ENCODE measurements at places on chromosomes 5 and 9. TPM values are rescaled to one million over a fixed set of nuclear protein-coding genes. Genes with fewer than 3 reads are reported as not detected.

The NR2F1-AS1 gene
- total RNA-seq, result not detected

The ELAVL2 gene
- total RNA-seq, result not detected

The RASGRF2 gene
- total RNA-seq, result 19.3 TPM

GRCh38 chr9:134732392-134733110 lies 90.9 kb downstream of the COL5A1 start:
- DNase-seq, result no peak

- no peak for DNase-seq
Observed at GRCh38 chr5:156096259-156096658, 230.7 kb upstream of the SGCD start.

GRCh38 chr5:134289509-134290113 lies 63.7 kb upstream of the PPP2CA start:
- DNase-seq, result no peak

DNA sequence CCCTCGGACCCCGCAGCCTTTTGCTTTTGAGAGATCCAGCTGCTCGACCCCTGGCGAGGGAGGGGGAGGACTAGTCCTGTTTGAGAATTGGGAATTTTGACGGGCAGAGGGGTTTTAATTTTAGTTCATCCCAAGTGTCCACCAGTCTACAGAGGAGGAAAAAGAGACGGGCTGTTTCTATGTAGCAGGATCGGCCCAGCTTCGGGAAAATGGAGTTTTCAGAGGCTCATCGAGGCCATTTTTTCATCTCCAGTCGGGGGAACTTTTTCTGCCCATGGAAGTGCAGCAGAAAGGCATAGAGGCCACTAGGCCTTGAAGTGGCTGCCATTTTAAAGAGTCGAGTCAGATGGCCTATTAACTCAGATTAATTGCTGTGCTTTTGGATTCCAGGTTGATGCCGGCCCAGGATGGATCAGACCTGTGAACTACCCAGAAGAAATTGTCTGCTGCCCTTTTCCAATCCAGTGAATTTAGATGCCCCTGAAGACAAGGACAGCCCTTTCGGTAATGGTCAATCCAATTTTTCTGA lies 1.2 kb downstream of the NSD1 start:
- no peak for DNase-seq

DNA sequence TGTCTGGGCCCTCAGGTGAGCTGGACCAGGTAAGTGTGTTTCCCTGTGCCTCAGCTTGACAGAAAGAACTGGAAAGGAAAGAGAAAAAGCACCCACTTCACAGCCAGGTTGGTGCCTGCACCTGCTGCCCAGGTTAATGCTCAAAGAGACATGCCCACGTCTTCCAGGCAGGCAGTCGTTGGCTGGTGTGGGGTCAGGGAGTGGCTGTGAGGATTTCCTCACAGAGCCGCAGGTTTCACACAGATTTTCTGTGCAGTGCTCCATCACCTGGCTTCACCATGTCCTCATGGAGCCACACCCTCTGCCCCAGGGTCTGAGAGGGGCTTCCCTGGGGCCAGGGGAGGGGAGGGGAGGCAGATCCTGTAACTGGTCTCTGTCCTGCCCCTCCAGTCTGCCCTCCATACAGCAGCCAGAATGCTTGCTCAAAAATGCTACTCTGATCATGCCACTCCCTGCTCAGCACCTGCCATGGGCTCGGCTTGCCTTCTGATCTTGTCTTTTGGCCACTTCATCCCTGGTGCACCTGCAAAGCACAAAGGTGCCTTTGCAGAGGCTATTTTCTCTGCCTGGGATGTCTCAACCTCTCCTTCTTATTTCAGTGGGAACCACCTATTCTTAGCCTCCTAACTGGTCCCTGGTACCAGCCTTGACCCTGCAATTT lies 82.5 kb upstream of the UBTD2 start:
- DNase-seq, result no peak

- no peak for DNase-seq
Observed at GRCh38 chr9:129097671-129098306, 12.8 kb downstream of the CRAT start.

DNA sequence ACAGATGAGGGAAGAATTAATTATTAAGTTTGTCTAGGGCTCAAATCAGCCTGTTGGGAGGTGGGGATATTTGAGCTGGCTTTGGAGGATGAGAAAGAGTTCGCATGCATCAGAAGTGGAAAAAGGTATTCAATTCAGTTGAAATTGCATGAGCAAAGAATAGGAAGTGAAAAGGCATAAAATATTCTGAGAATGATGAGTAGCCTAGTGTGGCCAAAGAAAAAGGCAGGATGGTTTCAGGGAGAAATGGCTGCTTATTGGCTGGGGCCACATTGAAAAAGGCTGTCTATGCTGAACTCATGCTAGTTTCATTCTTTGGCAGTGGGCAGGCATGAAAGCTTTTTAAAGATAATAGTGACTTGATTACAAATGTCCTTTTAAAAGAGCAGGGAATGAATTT lies 235.4 kb upstream of the RIOK2 start:
- no peak for DNase-seq

GRCh38 chr9:84573083-84573482 lies 96.4 kb upstream of the NTRK2 start:
- no peak for DNase-seq

- DNase-seq, result no peak
Observed at GRCh38 chr5:72908664-72909063, 47.2 kb upstream of the FCHO2 start.

DNA sequence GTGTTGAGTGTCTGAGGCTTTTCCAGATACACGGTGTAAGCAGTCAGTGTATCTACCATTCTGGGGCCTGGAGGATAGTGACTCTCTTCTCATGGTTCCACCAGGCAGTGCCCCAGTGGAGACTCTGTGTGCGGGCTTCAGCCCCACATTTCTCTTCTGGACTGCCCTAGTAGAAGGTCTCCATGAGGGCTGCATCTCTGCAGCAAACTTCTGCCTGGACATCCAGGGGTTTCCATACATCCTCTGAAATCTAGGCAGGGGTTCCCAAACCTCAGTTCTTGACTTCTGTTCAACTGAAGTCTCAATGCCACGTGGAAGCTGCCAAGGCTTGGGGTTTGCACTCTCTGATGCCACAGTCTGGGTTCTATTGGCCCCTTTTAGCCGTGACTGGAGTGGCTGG lies 256.6 kb upstream of the ITGA1 start:
- DNase-seq, result no peak

DNA sequence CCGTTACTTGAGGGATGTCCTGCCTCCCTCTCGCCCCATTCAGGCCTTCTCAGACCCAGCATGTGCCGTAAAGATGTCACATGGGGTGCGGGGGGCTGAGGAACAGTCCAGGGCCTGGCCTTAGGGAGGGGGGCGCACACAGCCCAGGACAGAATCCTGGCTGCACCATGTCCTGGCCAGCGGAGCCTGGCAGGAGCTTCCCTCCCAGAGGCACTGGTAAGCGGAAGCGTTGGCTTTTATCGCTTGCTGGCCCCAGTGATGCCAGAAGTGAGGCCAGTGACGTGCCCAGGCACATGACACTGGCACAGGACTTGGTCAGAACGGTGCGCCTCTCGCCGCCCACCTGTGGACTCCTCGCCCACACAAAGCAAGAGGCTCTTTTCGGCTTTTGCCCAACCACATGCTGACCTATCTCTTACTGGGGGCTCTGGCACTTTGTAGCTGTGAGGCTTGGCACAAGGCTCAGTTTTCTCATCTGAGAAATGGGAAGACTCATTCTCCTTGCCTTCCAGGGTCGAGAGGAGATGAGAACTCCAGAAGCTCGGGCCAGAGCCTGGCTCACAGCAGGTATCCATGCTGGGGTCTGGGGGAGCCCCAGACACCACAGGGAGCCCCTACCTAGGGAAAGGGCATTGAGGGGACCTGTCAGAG lies 59.0 kb downstream of the LMX1B start:
- no peak for DNase-seq
